ENCODE measurements at places on chromosomes 1 and 21.

DNA sequence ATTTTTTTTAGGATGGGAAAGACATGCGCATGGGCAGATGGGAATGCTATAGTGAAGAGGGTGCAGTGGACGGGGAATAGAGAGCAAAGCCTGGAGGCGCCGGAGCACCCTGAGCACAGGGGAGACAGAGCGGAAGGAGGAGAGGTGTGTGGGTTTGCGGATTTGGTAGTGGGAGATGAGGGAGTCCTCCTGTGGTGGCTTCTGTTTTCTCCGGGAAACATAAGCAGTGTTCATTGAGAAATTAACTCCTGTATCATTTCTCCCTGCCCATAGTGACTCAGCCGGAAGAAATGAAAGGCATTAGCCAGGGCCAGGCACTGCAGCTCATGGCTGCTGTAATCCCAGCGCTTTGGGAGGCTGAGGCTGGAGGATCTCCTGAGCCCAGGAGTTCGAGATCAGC, 4.7 kb upstream of the PTPRF start:
- no peak for DNase-seq

DNA sequence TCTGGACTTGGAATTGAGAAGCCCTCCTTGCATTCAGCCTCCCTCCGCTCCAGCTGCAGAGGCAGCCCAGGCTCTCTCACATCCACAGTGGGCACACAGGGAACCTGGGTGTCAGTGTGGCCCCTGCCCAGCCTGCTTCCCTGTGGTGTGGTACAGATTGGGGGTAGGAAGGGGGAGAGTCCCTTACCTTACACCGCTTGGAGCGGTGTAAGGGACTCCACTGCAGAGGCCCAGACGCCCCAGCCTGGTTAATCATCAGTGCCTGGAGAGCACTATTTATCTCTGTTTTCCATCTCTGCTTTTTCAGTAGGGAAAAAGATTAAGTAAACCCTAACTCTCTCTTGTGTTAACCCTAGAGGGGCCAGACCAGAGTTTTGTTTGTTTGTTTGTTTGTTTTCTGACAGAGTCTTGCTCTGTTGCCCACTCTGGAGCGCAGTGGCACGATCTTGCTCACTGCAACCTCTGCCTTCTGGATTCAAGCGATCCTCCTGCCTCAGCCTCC, 803 bp upstream of the RHBG start:
- DNase-seq: no peak

- no peak for DNase-seq
Observed at GRCh38 chr1:34845131-34845901, 14.2 kb downstream of the SMIM12 start.

DNA sequence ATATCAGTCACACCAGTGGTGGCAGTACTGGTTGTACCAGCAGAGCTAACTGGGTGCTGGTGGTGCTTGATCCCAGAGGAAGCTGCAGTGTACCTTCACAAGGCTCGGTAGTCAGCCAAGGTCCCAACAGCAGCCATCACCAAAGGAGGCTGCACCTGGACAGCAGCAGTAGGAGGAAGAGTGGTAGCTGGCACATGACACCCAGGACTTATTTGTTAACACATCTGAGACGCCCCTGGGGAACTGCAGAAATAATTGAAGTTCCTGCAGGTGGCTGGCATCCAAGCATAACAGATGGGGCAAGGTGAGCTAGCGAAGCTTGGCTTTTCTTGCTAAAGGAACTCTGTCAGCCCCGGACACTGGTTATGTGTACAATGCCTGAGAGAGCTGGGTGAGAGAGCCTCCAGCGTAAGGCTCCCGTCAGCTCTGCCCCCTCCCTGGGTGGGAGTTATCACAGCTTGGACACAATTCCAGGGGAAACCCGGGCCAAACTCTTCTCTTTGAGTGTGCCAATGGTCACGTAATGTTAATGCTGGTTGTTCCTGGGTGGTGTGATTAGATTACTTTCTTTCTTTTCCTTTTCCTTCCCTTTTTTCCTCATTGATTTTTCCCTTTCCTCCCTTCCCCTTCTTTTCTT, 29.1 kb upstream of the PARP1 start:
- DNase-seq: no peak

DNA sequence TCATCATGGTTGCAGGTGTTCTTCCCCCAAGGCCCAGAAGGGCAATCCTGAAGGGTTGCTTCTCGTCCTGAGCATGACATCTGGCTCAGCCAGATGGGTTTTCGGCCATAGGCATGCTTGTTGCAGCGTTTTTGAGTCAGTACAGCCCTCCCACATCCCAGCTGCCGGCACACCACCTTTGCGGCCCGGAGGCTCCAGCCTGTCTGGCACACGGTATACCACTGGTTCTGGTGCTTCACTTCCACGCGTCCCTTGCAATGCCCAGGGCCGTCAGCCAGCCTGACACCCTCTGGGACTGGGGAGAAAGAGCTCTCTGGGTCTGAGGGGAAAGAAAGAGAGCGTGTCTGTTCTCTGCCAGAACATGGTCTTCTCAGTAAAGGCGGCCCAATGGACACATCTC, 7.2 kb downstream of the CD5L start:
- no peak for DNase-seq

DNA sequence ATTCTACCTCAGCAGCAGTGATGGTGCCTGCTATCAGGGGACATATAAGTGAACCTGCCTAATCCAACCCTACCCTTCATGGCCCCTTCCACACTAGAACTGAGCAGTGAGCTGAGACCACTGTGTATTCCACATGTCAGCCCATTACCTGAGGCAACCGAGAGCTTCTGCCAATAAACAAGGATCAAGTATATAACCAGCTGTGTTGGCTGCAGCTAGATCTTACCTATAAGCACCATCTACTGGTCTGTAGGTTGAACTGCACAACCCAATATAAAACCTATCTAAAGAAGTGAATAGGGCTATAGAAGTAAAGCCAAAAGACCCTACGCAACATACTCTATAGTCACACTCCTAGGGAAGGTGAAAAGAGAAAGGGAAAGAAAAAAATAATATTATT, 376.9 kb downstream of the HHIPL2 start:
- DNase-seq: peak; percentile 35

DNA sequence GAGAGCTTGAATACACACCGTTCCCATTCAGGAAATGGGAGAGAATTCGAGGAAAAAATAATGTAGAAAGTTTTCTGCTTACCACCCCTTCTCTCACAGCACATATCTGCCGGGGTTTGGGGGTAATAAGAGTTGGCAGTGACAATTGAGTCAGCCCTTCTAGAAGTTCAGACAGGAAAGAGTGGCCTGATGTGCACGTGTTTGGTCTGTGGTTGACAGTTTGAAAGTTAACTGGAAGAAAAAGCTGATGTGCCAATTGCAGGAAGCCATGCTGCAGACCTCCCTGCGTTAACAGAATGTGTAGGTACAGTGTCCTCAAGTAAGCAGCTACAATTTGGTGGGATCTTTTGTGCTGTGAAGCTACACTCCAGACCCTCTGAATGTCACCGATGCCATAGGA, 50.9 kb downstream of the DHX9 start:
- DNase-seq: no peak

GRCh38 chr1:62011006-62011405, 183.6 kb upstream of the L1TD1 start:
- DNase-seq: no peak

Measured in pons (tissue), 1 donor.